Adrenal gland (tissue), 19 donors: ENCODE measurements at places on chromosomes 2 and 18.

DNA sequence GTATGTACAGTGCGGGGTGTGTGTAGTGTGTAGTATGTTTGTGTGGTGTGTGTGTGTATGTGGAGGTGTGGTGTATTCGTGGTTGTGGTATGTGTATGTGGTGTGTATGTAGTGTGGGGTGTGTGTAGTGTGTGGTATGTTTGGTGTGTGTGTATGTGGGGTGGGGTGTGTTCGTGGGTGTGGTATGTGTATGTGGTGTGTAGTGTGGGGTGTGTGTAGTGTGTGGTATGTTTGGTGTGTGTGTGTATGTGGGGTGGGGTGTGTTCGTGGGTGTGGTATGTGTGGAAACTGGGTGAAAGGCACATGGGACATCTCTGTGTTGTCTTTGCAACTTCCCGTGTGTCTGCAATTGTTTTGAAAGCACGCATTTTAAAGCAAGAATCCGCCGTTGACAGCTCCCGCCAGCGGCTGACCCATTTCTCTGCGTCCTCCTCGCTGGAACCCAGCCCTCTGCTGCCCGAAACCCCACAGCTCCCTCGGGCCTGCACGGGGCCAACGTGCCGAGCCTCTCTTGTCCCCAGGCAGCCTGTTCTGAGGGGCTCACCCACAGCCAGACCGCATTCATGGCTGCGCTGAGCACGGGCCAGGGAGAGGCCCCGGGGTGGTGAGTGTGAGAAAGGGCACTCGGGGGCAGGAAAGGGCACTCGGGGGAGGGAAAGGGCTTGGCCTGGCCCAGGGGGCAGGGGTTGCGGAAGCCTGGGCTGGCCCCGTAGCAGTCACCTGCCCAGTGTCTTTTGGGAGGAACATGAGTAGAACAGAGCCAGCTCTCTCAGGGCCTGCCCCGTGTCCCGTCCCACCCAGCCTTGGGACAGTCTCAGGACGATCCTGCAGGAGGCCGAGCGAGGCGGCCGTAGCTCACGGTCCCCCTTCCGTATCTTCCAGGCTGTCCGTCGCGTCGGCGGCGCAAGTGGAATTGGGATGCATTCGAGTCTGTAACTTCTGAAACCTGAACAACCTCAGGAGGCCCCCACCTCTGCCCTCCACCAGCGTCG lies 61.4 kb downstream of the TWIST2 start:
- no peak for DNase-seq

DNA sequence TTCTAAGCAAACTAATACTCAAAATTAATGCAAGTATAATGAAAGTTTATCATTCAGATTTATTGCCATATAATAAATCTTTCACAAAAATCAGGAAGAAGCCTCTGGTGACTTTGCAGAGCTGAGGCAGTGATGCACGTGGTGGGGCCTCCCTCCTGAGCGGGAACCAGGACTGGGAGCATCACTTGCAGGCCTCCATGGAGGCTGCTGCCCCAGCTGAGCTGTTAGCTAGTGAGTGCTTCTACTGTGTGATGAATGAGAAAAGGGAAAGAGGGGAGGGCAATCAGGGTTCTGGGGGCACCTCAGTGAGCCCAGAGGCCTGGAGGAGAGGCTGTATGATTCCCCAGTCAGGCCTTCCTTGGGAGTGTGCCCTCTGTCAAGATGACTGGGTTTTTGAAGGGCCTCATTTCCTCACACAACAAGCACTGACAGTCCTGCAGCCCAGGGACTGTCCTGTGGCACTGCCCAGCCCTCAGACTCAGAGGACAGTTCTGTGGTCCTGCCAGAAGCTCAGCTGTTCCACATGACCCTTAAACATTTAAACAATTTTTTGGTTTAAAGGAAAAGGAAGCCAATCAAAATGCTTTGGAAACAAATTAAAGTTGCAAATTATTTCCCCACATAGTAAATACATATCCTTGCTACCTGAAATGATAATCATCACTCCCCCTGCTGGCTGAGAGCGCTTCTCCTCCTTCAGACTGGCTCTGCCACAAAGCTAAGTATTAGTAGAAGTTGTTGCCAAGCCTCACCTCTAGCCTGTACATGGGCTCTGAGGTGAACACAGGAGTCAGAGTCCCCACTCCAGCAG lies 90.9 kb upstream of the SMAD7 start:
- peak; percentile 48 for DNase-seq

DNA sequence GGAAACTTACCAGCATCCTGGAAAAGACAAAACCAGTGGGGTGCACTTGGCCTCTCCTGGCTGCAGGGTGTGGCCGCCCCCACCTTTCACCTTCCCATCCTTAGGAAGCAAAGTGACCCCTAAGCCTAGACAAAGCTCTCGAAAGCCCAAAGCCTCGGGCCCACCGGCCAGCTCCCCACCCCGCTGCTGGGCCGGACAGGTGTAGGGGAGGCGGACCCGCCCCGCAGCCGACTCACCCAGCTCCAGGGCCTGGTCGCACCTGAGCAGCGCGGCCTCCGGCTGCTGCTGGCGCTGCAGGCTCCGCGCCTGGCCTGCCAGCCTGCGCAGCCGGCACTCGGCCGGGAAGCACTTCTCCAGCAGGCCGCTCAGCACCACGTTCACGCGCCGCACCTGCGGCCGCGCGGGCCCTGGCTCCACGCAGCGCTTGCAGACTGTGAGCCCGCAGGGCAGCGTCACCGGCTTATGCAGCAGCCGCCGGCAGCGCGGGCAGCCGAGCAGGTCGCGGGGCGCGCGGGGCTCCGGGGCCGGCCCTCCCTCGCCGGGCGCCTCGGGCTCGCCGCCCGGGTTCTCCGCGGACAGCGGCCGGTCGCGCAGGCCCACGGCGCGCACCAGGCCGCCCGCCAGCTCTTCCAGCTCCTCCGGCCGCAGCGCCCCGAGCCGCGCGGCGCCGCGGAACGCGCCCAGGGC lies 979 bp downstream of the LONRF2 start:
- DNase-seq = peak; percentile 57

DNA sequence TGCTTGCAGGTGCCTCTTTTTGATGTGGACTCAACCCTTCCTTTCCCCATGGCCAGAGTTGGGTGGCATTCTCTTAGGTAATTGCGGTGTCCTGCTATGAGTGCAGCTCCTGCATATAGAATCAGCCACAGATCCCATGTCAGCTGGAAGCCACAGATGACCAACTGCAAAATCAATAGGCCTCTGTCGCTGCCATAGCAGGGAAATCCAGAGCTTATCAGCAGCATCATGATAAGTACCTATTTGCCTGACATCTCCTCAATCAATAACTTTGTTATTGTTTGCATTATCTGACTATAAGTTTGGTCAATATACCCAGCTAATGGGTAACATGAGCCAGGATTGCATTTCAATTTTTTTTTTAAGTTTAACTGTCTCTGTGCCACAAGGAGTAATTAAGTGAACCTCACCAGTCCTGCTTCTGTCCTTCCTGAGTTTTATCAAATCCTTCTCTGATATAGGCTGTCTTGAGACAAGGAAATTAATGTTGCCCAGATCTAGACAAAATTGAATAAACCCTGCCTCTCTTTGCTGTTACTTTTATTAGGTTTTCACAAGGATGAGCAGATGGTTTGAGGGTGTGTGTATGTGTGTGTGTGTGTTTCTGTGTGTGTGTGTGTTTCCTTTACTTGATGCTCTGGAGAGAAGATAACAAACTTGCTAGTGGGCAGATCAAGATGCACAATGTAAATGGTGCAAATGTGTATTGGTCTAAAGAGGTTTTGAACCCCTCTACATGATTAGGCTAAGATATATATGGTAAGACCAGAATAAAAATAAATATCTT lies 59.6 kb upstream of the CREB1 start:
- DNase-seq = no peak

DNA sequence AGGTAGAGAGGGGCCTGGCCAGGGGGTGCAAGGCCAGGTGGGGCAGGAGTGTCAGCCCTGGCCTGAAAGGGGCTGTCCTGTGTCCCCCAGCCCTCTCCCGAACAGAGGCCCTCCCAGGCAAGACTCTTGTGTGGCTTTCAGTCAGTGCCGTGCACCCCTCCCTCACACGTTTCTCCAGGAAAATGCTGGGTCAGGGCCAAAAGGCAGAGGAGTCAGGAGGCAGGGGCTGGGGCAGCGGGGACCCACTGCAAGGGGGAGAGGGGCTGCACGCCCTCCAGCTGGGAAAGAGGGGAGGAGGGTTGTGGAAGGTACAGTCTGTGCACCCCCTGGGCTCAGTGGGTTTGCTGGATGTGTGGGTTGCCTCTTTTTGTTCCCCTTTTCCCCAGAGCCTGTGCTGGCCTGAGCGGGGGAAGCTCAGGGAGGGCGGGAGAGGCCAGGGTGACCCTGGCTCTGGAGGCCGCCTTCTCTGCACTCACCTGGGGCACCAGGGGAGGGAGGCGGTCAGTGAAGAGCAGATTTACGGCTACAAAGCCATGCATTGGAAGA lies 4.1 kb downstream of the KCNF1 start:
- DNase-seq = no peak

DNA sequence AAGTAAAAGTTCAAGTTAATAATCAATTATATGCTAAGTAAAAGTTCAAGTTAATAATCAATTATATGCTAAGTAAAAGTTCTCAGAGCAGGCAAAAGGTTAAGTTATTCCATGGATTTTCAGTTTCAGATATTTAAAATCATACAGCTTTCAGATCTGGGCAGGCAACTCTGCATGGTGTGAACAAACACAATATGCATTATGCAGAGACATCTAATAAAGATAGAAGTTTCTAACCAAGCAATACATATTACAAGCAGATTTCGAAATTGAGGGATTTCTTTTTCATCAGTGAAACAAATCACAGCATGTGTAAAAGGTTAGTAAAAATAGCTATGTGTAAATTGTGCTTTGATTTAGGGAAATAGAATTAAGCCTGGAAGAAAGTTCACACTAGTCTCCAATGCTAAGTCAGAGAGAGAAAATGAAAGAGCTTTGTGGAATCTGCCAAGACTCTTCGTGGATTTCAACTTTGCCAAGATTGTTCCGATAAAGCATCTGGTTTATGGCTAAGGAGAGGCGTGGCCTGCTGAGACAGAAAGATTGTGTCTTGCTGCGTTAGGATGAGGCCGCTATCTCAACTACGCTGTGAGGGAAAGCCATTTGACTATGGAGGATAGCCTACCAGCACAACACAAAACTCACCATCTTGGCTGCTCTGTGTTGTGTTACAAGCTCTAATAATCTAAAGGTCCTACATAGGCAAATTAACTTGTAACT lies 60.1 kb upstream of the SLC16A14 start:
- peak; percentile 64 for DNase-seq

DNA sequence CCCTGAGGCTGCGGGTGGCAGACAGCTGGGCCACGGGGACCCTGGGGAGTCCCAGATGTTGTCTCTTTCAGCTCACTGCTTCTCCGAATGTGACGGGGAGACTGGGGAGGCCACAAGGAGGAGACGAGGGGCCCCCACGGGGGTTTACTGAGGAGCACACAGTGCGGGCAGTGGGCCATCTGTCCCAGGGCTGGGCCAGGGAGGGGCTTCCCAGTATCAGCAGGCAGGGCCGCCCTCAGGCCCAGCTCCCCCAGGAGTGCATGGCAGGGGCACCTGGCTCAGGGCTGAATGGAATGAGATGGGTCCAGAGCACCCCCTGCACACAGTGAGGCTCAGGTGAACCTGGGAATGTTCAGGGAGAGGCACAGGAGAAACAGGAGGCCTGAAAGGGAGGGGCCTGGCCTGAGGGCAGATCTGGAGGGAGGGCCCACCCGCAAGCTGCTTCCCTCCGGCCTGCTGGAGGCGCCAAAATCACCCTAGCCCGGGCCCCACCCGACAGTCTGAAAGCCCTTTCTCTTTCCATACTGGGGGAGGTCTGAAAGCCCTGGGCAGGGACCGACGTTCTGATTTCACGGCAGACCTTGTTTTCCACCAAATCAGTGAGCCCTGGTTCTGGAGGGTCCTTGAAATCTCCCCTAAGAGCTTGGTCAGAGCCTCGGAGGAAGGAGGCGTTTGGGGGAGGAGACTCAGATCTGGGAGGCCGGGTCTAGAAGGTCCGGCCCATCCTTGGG lies 35.5 kb upstream of the PTMA start:
- no peak for DNase-seq

DNA sequence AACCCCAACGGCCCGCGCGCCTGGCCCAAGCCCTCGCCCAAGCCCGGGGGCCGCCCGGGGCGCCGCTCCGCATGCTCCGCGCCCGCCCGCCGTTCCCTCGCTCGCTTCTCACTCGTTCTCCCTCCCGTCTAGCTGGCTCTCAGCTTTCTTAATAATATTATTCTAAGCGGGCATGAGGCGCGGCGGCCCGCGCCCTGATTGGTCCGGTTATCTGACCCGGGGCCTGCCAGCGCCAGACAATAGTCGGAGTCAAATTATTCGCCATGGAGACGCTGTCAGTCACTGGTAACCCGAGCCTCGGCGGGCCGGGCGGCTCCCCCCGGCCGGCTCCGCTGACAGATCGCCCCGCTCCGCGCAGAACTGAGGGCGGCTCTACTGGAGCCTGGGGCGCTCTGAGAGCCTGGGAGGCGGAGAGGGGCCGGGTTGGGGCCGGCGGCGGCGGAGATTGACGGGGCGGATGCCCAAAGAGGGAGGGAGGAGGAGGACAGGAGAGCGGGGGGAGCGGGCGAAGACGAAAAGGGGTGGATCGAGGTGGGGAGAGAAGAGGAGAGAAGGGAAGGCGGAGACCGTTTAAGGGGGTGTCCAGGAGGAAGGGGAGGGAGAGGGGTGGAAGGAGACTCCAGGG lies at the start of gene SIX2:
TSS of gene SIX2 (minus strand) at position 150 of the 625 bp plus-strand sequence. CDS start 342 bp downstream, outside the sequence.
- DNase-seq = peak; percentile 93

GRCh38 chr2:128641421-128642080 lies 322.9 kb upstream of the HS6ST1 start:
- no peak for DNase-seq

DNA sequence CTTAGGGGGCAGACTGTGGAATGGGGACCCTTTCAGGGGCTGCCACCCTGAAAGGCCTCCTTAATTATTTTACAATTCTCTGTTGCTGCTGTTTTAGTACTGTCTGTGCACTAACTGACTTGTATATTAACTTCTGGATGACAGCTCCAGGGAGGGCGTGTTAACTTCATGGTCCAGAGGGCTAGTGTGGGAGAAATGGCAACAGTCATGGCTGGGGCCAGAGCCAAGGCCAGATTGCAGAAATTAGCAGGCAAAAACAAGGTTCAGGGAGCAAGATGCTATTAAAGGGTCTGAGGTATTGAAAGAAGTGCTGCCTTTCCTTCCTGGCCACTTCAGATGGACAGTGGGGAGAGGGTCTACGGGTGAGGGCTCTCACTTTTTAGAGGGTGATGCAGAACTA lies 9.1 kb downstream of the WIPF1 start:
- DNase-seq = no peak

- DNase-seq = no peak
These were observed 66.9 kb upstream of the SMAD2 start for GRCh38 chr18:47997338-47997780.

DNA sequence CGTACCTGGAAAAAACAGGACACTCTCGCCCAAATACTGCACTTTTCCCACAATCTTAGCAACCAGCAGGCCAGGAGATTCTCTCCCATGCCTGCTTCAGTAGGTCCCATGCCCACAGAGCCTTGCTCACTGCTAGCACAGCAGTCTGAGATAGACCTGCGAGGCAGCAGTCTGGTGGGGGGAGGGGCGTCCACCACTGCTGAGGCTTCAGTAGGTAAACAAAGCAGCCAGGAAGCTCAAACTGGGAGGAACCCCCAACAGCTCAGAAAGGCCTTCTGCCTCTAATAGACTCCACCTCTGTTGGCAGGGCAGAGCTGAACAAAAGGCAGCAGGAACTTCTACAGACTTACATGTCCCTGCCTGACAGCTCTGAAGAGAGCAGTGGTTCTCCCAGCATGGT lies 1202.8 kb upstream of the ACVR2A start:
- DNase-seq = no peak

- no peak for DNase-seq
These were observed 21.1 kb downstream of the CPS1 start for GRCh38 chr2:210577263-210578071.
